Heart left ventricle (tissue), 16 donors: ENCODE measurements at places on chromosomes 11 and 22. TPM values are rescaled to one million over a fixed set of nuclear protein-coding genes. Genes with fewer than 3 reads are reported as not detected.
A peak's percentile ranks its signal among the peaks of the same experiment; 100 is the strongest.

DNA sequence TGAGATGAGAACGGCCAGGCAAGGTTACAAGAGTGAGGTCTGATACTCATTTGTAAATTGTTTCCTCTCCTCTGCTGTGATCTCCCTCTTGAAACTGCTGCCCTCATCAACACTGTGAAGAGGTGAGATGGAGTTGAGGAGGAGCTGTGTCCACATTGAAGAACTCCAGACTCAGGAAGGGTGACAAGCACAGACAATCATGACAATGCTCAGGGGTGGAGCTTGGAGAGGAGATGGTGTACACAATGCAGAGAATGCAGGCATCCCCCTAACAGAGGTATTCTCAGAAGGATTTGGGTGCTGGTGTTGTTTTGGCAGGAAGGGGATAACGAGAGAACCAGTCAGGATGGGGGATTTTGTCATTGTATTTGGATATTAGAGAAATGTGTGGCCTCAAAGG is 21.5 kb upstream of the MMP7 start:
- DNase-seq, result no peak

The FGF19 gene
- total RNA-seq, result not detected

The MUC6 gene
- not detected for total RNA-seq

DNA sequence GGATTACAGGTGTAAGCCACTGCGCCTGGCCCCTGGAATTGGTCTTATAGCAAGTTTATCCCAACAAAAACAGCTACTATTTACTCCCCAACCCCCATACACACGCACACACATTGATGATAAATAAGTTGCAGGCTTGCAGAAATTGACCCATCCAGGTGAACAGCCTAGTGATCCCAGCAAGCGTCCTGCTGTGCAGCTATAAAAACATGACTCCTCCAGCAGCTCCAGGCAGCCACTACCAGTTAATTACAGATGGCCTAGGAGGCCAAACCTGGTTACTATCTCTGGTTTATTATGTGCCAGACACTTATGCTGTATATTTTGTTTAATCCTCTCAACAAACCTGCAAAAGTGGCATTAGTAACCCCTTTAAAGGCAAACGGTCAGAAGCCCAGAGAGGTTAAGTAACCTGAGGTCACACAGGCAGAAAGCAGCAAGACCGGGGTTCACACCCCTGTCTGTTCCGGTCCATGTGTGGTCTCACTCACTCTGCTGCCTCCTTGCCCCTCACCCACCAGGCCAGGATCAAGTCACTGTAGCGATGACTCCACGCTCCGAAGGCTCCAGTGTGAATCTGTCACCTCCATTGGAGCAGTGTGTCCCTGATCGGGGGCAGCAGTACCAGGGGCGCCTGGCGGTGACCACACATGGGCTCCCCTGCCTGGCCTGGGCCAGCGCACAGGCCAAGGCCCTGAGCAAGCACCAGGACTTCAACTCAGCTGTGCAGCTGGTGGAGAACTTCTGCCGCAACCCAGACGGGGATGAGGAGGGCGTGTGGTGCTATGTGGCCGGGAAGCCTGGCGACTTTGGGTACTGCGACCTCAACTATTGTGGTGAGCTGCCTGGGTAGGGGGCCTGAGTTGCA is 6.6 kb downstream of the F2 start:
- DNase-seq, result no peak

- DNase-seq, result peak; percentile 3
Observed at GRCh38 chr11:69371731-69372588, 78.0 kb downstream of the MYEOV start.

The PATE2 gene
- not detected for total RNA-seq

DNA sequence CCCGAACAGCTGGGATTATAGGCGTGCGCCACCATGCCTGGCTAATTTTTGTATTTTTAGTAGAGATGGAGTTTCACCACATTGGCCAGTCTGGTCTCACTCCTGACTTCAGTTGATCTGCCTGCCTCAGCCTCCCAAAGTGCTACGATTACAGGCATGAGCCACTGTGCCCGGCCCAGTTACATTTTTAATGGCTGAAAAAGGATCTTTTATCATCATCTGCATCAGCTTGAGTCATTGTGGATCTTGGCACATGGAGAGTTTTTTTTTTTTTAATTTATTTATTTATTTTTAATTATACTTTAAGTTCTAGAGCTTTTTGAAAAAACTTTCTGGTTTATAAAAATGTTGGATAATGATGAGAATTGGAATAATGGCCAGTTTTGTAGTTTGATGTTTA is 8.6 kb downstream of the IGHMBP2 start:
- no peak for DNase-seq

- peak; percentile 15 for DNase-seq
Observed at GRCh38 chr11:1936072-1936780, 10.9 kb upstream of the MRPL23 start.

DNA sequence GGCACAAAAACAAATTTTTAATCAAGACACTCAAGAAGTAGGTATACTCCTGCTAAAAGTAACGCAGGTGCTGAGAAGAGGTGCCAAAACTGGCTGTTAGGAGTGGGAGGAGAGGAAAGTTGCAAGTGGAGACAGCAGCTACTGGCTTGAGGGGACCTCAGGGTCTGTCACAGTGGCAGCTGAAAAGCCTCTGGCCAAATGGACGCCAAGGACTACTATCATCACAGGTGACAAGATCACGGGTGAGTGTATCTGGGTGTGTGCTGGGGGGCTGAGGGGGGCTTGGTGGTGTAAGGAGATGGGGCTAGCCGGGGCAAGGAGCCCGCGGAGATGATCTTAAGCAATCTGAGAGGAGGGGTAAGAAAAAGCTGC is 687 bp downstream of the ZNF202 start:
- no peak for DNase-seq

GRCh38 chr11:61028135-61028729 is 56.8 kb downstream of the CD6 start:
- no peak for DNase-seq

DNA sequence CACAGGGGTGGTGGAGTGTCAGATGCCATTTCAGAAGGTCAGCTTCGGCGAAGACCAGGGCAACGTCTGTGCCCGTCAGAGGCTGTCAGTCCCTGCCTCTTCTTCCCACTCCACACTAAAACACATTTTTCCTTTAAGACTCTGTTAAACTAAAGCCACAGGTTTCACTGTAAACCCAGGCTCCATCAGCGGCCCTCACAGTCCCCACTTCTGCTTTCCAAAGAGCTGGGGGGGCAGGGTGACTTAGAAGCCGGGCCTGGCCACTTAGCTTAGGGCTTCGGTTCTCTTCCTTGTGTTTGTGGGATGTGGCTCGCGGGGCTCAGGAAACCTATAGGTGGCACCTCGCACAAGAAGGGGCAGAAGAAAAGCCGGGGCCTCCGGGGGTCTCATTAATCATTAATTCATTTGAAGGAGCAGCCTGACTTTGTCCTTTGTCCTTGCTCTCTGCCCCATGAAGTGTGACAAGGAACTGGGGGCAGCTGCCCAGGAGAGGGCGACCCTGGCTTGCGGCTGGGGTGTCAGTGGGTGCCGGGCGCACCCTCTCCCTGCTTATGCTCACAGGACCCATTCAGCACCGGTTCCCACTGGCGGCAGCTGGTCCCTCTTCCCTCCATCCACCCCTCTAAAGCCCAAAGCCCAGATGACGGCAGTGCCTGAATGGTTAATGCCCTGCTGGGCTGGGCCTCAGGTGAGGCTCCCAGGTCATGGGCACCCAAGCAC is 4.1 kb downstream of the SLC25A45 start:
- no peak for DNase-seq
